ENCODE measurements at places on chromosomes 3 and 15. TPM values are rescaled to one million over a fixed set of nuclear protein-coding genes. Genes with fewer than 3 reads are reported as not detected.

The STAC gene
- total RNA-seq = 22.3 TPM

The RAD18 gene
- 18.0 TPM for total RNA-seq

The GOLGA8R gene
- total RNA-seq = 0.86 TPM

The SERPINI1 gene
- total RNA-seq = 4.4 TPM

The ASB7 gene
- total RNA-seq = 12.1 TPM

The PLSCR5 gene
- total RNA-seq = not detected

The FAM43A gene
- 2.6 TPM for total RNA-seq

The UACA gene
- total RNA-seq = 43.0 TPM

The TRANK1 gene
- total RNA-seq = 41.8 TPM

The SSR3 gene
- 378 TPM for total RNA-seq

The CASR gene
- total RNA-seq = not detected

The ZXDC gene
- total RNA-seq = 13.5 TPM

The CEP19 gene
- 11.2 TPM for total RNA-seq

The ADPGK gene
- total RNA-seq = 86.4 TPM

The THBS1 gene
- total RNA-seq = 5,591 TPM

The NR2F2 gene
- total RNA-seq = 37.8 TPM

The PARP16 gene
- total RNA-seq = 14.8 TPM

The PPARG gene
- total RNA-seq = 1.6 TPM

The CCR1 gene
- total RNA-seq = 5.6 TPM

The GPR15 gene
- 27.8 TPM for total RNA-seq

The LSM3 gene
- 23.0 TPM for total RNA-seq

The ANKUB1 gene
- not detected for total RNA-seq

The ECE2 gene
- total RNA-seq = not detected

The CYP1A2 gene
- total RNA-seq = not detected

The RLBP1 gene
- not detected for total RNA-seq

The DISP2 gene
- total RNA-seq = 0.49 TPM

The ATP13A4 gene
- total RNA-seq = not detected

The GOLGA8S gene
- not detected for total RNA-seq

The KLHL6 gene
- not detected for total RNA-seq

The RBP2 gene
- total RNA-seq = not detected

The SCAANT1 gene
- not detected for total RNA-seq

The CAV3 gene
- total RNA-seq = not detected

The TRIM42 gene
- not detected for total RNA-seq

The REC114 gene
- not detected for total RNA-seq

The CPN2 gene
- total RNA-seq = not detected

The LIPH gene
- total RNA-seq = 1.4 TPM

The TMF1 gene
- total RNA-seq = 15.8 TPM

The SLC28A1 gene
- not detected for total RNA-seq

The GABPB1 gene
- total RNA-seq = 33.7 TPM

The ARNT2 gene
- total RNA-seq = 2.2 TPM

The CELSR3 gene
- total RNA-seq = 5.2 TPM
